ENCODE measurements at places on chromosomes 11 and 22.

GRCh38 chr11:72014761-72015320 is 16.1 kb downstream of the IL18BP start:
- no peak overlapping the region for H3K4me3 ChIP-seq
- peak overlapping the region; percentile 38 for H3K27ac ChIP-seq
- no peaks in the 10 kb centered on the region for H3K27me3 ChIP-seq
- peaks cover 47% of the 10 kb centered on the region for H3K4me1 ChIP-seq

DNA sequence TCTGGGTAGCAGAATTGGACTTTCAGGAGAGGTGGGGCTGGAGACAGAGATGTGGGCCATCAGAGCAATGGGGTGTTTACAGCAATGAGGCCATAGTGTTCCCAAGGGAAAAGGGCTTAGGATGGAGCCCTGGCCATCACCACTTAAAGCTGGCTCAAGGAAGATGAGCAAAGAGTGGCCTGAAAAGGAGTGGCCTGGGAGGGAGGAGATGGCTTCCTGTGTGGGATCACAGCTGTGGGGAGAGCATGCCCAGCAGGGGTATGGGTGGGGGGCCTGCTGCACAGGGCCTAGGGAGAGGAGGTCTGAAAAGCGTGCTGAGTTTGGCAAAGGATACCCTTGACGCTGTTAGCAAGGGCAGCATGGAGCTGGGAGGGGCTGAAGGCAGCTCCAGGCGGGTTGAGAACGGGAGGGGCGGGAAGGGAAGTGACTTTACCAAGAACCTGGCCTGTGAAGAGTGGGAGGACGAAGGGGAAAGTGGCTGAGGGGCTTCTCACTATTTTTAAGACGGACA is 13.9 kb downstream of the LRRC32 start:
- DNase-seq, result peak; percentile 52
- peaks cover 39% of the 10 kb centered on the region for H3K4me1 ChIP-seq
- H3K27ac ChIP-seq, result no peak overlapping the region
- H3K27me3 ChIP-seq, result no peaks in the 10 kb centered on the region

- H3K36me3 ChIP-seq, result no peaks in the 10 kb centered on the region
- DNase-seq, result no peak
- H3K4me1 ChIP-seq, result no peaks in the 10 kb centered on the region
Observed at GRCh38 chr11:112453601-112454577, 193.2 kb upstream of the PLET1 start.

- H3K27ac ChIP-seq, result no peak overlapping the region
- H3K4me1 ChIP-seq, result no peaks in the 10 kb centered on the region
- H3K4me3 ChIP-seq, result no peak overlapping the region
- DNase-seq, result no peak
- no peaks in the 10 kb centered on the region for H3K27me3 ChIP-seq
Observed at GRCh38 chr11:97237151-97237550, 847.3 kb downstream of the JRKL start.

DNA sequence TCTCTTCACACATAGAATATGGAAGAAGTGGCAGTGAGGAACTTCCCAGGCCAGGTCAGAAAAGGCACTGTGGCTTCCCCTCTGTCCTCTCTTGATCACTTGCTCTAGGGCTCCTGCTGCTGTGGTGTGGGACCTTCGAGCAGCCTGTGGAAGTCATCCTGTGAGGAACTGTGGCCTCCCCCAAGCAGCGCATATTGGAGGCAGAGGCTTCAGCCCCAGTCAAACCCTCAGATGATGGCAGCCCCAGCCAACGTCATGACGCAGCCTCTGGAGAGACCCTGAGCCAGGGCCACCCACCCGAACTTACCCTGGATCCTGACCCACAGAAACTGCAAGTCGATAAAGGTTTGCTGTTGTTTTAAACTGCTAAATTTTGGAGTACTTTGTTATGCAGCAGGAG is 444.9 kb downstream of the TBC1D22A start:
- no peaks in the 10 kb centered on the region for H3K36me3 ChIP-seq
- no peak overlapping the region for H3K4me3 ChIP-seq
- no peaks in the 10 kb centered on the region for H3K27me3 ChIP-seq
- no peak overlapping the region for H3K27ac ChIP-seq
- peak; percentile 22 for DNase-seq
